ENCODE measurements at places on chromosomes 3 and 15. TPM values are rescaled to one million over a fixed set of nuclear protein-coding genes. Genes with fewer than 3 reads are reported as not detected.

DNA sequence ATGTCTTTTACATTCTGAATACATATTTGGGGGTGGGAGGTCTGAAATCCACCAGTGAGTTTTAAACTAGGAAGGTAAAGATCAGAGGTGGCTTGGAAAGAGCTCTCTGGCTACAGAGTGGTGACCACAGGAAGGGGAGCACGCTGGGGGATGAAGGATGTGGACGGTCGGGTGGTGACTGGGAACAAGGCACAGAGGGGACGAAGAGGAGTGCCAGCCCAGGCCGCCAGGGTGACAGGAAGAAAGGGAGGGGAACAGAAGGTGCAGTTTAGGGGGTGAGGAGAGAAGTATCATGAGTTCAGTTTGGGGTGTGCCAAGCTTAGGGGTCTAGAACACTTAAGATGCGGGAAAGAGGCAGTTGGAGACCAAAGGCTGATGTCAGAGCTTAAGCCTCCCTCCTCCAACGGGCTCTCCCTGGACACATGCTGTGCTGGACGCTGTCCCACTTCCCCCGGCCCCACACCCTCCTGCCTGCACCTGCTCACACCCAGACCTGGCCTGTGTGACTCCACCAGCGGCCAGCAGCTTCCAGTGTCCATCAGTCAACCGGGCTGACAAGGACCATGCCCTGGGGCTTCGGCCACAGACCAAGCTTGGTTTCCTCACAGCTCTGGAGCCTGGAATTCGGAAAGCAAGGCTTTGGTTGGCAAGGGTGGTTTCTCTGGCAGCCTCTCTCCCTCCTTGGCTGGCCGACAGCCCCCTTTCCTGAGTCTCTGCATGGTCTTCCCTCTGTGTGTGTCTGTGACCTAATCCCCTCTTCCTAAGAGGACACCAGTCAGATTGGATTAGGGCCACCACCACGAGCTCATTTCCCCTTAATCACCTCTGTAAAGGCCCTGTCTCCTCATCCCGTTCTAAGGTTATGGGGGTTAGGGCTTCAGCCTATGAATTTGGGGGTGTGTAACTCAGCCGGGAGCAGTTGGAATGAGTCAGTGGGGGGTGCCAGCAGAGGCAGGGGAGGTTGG lies 120.4 kb upstream of the IQSEC1 start:
- DNase-seq: no peak

The CASR gene
- polyA plus RNA-seq: 27.1 TPM

DNA sequence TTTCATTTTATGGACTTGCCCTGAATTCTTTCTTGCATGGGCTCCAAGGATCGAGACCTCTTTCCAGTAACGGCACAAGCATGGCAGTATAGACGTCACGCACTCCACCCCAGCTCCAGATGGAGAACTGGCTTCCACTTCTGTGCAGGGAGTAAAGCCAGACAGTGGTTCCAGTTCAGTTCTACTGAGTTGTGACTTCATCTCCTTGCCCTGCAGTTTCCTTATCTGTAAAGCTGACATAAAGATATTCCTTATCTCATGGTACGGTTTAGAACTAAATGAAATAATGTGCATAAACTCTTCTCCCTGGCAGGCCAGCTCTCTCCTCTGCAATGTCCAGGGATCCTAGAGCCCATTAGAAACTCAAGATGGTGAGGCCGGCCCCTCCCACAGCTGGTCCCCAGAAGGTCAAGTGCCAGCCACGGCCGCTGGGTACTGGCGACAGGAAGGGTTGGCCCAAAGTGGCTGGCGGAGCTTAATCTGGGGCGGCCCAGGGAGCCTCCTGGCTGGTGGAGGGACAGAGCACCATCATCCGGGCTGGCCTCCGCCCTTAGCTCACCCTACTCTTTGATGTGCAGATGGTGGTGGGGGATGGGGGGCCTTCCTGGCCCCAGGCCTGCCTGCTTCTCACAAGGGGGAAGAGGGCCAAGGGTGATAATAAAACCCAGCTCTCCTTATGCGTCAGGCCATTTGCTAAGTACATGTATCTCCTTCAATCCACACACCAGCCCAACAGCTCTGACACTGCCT lies 7.2 kb downstream of the MESP2 start:
- DNase-seq: no peak

GRCh38 chr3:32056559-32057290 lies 49.7 kb upstream of the GPD1L start:
- no peak for DNase-seq

DNA sequence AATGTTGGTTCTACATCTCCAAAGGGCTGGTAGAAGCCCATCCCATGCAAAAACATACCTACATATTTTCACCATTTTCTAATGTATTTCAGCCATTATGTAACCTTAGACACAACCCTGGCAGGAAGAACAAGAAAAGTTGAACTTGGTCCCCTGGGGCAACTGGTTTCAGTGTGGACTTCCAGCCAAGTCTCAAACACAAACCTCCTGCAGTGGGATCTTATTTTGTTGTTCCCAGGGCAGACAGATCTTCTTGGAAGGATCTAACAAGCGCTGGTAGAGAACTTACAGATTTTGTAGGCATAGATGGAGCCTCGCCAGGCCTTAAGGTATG lies 96.3 kb downstream of the ADAMTS17 start:
- DNase-seq: no peak

The MINAR1 gene
- 1.1 TPM for polyA plus RNA-seq

The MITF gene
- 47.7 TPM for polyA plus RNA-seq

- no peak for DNase-seq
Observed at GRCh38 chr3:28973609-28974008, 307.3 kb upstream of the RBMS3 start.

The LARP6 gene
- 18.7 TPM for polyA plus RNA-seq

- DNase-seq: no peak
Observed at GRCh38 chr3:9918261-9919038, 1.6 kb downstream of the IL17RC start.

The SYNPR gene
- 0.07 TPM for polyA plus RNA-seq

DNA sequence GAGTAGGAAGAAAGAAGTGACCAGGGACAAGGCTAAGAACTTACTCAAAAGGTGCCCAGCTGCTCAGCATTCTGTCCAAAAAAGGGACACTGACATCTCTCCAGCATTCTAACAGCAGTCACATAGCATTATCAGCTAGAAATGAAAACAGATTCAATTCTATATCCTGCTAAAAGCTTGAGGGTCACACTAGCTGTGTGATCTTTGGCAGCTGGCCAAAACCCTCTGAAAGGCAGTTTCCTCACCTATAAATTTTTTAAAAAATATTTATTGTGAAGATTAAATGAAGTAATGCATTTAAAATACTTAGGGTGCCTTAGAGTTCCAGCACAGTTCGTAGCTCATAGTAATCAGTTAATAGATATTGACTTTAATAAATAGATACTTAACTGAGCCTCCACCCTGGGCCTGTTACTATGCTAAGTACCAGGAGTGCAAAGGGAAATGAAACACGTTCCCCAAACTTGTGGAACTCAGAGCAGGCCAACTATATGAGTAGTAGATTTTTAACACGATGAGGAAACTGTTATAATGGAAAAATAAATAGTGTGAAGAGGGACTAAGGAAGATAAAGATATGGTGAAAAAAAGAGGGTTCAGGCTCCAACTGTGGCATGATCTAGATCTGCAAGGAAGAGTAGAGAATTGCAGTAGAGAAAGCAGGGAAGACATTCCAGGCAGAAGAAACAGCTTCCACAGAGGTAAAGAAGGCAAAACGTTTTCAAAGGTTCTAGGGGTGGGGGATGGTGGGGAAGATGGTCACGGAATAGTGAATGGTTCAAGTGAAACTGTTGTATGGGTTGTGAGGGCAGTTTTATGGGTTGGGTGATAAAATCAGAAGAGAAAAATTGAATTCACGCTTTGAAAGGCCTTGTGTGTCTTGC lies 11.4 kb downstream of the CD86 start:
- no peak for DNase-seq

GRCh38 chr15:98009169-98009568 lies 48.7 kb downstream of the ARRDC4 start:
- no peak for DNase-seq

DNA sequence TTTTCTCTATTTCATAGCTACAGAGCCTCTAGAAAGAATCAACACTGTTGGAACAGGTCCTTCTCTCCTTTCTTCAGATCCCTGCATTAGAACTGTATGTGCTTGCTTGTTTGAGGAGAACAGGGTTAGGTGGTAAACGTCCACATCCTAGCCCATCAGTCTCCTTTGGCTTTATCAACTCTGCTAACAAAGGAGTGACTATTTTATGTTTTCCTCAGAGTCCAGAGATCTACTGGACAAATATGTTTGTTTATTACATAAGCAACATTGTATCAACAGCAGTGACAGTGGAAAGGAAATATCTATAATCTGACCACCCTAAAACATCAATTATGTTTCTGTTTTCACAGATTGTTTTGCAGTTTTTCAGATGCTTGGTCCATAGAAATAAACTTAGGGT lies 39.6 kb downstream of the CMSS1 start:
- DNase-seq: no peak

The HIGD2B gene
- not detected for polyA plus RNA-seq

- no peak for DNase-seq
Observed at GRCh38 chr3:148319161-148319915, 378.4 kb upstream of the AGTR1 start.

- DNase-seq: no peak
Observed at GRCh38 chr3:186360779-186361178, 1.3 kb downstream of the DGKG start.

DNA sequence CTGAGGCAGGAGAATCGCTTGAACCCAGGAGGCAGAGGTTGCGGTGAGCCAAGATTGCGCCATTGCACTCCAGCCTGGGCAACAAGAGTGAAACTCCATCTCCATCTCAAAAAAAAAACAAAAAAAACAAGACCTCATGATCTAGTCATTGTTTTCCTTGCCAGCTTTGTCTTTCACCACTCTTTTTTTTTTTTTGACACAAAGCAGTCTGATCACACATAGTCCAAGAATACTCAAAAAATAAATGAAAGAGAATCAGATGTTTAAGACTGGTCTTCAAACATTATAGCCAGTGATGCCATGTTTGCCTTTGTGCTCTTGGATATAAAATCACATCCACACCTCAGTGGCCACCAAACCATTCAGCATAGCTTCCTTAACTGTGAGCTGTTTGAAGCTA lies 5.8 kb upstream of the ADAM10 start:
- no peak for DNase-seq

The CFAP100 gene
- 0.55 TPM for polyA plus RNA-seq

- DNase-seq: no peak
Observed at GRCh38 chr3:131193641-131194238, 167.1 kb downstream of the NEK11 start.

GRCh38 chr3:129616713-129617112 lies 10.2 kb upstream of the PLXND1 start:
- no peak for DNase-seq

DNA sequence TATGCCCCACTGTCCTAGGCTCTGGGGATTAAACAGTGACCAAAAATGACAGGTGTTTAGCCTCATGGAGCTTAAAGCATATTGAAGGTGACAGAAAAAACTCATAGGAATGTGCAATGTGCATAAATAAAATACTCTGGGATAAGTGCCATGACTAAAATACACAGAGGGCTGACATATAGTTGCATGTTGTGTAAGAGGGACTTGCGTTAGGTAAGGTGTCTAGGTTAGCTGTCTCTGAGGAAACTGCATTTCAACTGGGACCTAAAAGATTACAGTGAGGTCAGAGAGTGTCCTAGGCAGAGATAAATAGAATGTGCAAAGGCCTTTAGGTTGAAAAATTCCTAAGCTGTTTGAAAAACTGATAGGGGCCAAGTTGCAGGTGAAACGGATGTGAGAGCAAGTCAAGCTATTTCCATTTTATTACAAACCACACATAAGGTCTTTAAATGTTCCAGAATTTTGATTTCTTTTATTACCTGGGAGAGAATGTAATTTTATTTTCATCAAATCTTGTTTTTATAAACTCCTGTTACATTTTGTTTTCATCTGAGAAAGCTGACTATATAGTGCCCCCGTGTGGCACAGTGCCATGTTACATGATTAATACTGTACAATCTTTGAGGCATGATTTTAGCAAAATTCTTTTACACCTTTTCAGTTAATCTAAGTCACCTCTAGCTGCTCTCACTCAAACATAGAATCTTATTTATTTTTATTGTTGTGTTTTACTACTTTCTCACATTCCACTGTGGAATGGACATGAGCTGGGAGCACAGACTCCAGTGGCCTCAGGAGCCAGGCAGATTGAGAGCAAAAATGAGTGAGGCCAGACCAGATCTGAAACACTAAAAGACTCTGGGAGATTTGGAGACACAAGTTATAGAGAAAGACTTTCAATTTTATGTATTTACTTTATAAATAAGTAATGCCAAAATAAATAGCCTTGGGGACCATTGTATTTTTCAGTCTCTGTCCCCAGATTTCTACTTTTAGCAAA lies 259.6 kb upstream of the ZNF717 start:
- DNase-seq: no peak

The GOLIM4 gene
- polyA plus RNA-seq: 117 TPM

GRCh38 chr3:194458131-194458530 lies 28.7 kb downstream of the ATP13A3 start:
- DNase-seq: no peak

- no peak for DNase-seq
Observed at GRCh38 chr3:53169045-53169831, 8.2 kb downstream of the PRKCD start.

The CFAP92 gene
- 1.8 TPM for polyA plus RNA-seq

GRCh38 chr3:110577854-110578253 lies 493.8 kb upstream of the NECTIN3 start:
- DNase-seq: no peak

The CCDC13 gene
- 2.4 TPM for polyA plus RNA-seq

- DNase-seq: peak; percentile 45
Observed at GRCh38 chr15:55694652-55695150, 48.3 kb downstream of the PRTG start.

The MAP6D1 gene
- 0.65 TPM for polyA plus RNA-seq

The POPDC2 gene
- polyA plus RNA-seq: 4.5 TPM

- no peak for DNase-seq
Observed at GRCh38 chr3:188497021-188497420, 343.1 kb downstream of the LPP start.

The C3orf62 gene
- polyA plus RNA-seq: 9.4 TPM

DNA sequence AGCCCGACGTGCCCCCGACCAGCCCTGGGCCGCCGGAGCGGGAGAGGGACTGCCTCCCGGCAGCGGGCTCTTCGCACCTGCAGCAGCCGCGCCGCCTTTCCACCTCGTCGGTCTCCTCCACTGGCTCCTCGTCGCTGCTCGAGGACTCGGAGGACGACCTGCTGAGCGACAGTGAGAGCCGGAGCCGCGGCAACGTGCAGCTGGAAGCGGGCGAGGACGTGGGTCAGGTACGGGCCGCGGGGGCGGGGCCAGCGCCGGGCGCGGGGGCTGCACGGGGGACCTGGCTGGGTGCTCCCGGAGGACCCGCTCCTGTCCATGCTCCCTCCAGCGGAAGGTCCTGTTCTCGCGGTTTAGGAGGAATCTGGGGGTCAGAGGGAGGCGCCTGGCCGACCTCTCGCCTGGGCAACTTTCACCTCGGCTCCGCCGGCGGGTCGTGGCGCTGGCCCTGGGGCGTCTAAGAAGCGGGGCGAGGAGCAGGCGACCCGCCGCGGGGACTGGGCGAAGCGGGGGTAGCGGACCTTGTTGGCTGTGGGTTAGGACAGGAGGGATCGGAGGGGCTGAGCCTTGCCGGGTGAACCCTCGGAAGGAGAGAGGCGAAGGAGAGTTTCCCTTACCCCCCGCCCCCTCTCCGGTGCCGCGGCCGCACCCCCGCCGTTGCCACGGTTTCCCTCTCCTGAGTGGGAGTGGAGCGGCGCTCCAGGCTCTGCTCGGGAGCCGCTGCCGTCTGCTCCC lies 682 bp downstream of the ITPKA start:
- DNase-seq: no peak
